ENCODE measurements at places on chromosomes 1 and 21. TPM values are rescaled to one million over a fixed set of nuclear protein-coding genes. Genes with fewer than 3 reads are reported as not detected.

GRCh38 chr21:14869984-14870852, 194.6 kb downstream of the NRIP1 start:
- no peak for DNase-seq
- H3K27me3 ChIP-seq: no peaks in the 10 kb centered on the region
- H3K27ac ChIP-seq: no peak overlapping the region
- peaks cover 21% of the 10 kb centered on the region for H3K4me1 ChIP-seq
- H3K36me3 ChIP-seq: no peaks in the 10 kb centered on the region
- H3K4me3 ChIP-seq: no peak overlapping the region

GRCh38 chr1:206979379-206980043, 9.3 kb upstream of the FCAMR start:
- DNase-seq: peak; percentile 50
- H3K27ac ChIP-seq: no peak overlapping the region
- peaks cover 22% of the 10 kb centered on the region for H3K4me1 ChIP-seq
- H3K27me3 ChIP-seq: no peaks in the 10 kb centered on the region
- H3K36me3 ChIP-seq: no peaks in the 10 kb centered on the region

DNA sequence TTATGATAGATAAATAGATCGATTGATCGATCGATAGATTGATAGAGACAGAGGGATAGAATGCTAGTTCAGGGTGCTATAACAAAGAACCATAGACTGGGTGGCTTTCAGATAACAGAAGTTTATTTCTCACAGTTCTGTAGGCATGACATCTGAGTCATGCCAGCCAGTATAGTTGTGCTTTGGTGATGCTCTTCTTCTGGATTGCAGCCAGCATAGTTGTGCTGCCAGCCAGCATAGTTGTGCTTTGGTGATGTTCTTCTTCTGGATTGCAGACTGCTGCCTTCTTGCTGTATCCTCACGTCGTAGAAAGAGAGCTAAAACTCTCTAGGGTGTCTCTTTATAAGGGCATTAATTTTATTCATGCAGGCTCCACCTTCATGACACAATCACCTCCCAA, 860.8 kb downstream of the BRINP3 start:
- H3K27ac ChIP-seq: no peak overlapping the region
- H3K27me3 ChIP-seq: no peaks in the 10 kb centered on the region
- no peaks in the 10 kb centered on the region for H3K4me1 ChIP-seq
- DNase-seq: no peak
- H3K4me3 ChIP-seq: no peak overlapping the region

GRCh38 chr1:67652800-67653199, 32.2 kb upstream of the GADD45A start:
- H3K4me3 ChIP-seq: no peak overlapping the region
- no peak overlapping the region for H3K27ac ChIP-seq

DNA sequence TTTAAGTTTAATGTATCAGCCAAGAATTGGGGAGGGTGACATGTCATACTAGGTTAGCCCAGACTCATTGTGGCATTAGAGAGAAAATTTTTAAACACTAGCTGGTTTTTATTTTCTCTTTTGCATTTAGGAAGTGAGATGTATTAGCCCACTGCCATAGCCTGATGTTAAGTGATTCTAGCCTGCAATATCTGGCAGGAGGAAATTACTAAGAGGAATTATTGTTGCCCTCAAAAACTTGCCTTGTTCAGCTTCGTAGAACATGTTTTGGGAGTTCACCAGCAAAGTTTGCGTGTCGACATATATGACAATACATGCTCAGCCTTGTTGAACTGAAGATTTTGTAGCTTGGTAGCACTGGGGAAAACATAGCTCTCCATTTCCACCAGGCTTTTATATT, 12.5 kb downstream of the ADAM30 start:
- no peak overlapping the region for H3K27ac ChIP-seq
- no peaks in the 10 kb centered on the region for H3K27me3 ChIP-seq
- DNase-seq: no peak
- no peaks in the 10 kb centered on the region for H3K36me3 ChIP-seq

GRCh38 chr1:39852214-39852791, 31.0 kb downstream of the TRIT1 start:
- no peaks in the 10 kb centered on the region for H3K27me3 ChIP-seq

DNA sequence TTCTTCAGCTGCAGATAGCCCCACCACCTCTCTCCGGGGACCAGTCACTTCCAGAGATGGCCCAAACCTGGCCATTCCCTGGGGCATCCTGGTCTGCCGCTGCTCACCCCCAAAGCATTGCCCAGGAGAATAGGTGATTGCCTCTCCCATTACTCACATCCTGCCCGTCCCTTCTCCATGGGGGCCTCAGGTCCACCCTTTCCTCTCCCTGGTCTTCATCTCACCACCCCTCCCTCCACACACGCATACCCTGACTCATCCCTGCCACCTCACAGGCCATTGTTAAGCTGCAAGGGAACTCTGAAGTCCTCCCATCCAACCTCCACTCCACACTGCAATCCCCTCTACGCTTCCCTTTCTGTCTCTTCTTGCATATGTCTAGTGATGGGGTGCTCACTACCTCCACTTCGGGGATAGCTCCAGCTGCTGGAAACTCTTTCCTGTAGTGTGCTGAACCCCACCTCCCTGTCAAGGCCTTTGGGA, at the start of gene PLEKHG5:
PLEKHG5 (minus strand) TSS at position 188 of the 483 bp plus-strand sequence. CDS start 14,096 bp downstream, outside the sequence.
- H3K36me3 ChIP-seq: no peaks in the 10 kb centered on the region
- DNase-seq: no peak
- peaks cover 11% of the 10 kb centered on the region for H3K4me1 ChIP-seq
- H3K27me3 ChIP-seq: no peaks in the 10 kb centered on the region
- peak within 1 kb of the TSS; percentile 53 for H3K4me3 ChIP-seq
- H3K27ac ChIP-seq: peak within 1 kb of the TSS; percentile 84

GRCh38 chr1:147541672-147542568, 619 bp downstream of the BCL9 start:
- H3K4me1 ChIP-seq: peaks cover 28% of the 10 kb centered on the region
- H3K36me3 ChIP-seq: no peaks in the 10 kb centered on the region
- H3K4me3 ChIP-seq: no peak overlapping the region
- no peak for DNase-seq

TPTE gene
- not detected for total RNA-seq

MIXL1 gene
- not detected for total RNA-seq

PLA2G2F gene
- total RNA-seq: not detected

PTGS2 gene
- 24.2 TPM for total RNA-seq

SLC2A5 gene
- 0.70 TPM for total RNA-seq

MAP3K21 gene
- total RNA-seq: 10.4 TPM

TCHH gene
- 0.54 TPM for total RNA-seq

RIT1 gene
- 21.9 TPM for total RNA-seq
